ENCODE measurements at places on chromosomes 2 and 18.

GRCh38 chr2:239717319-239717675 is 307.8 kb downstream of the NDUFA10 start:
- no peak for DNase-seq

DNA sequence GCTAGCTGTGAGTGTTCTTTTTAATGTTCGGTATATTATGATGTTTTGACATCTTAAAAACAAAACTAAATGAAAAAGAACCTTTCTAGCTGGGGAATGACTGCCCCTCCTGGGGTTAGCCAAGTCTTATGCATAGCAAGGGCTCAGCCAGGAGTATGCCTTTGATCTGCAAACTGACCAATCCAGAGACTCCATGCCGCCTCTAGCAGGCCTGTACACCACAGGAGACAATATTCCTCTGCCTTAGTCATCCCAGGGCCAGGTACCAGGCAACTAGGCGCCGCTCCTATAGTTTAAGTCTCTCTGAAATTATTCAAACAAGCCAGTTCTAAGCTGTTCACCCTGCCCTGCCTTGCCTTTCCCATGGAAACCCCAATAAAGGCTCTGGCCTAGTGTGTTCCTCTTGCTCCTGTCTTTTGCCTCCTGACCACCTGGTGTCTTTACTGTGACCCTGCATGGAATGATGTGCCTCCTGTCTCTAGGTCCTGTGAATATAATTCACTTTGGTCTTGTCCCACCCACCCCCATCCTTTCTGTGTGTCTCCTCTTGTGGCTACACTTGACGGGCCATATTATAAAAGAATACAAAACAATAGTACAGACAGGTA is 52.0 kb upstream of the CHN1 start:
- DNase-seq, result no peak

GRCh38 chr18:5582076-5582475 is 38.3 kb upstream of the EPB41L3 start:
- DNase-seq, result no peak

DNA sequence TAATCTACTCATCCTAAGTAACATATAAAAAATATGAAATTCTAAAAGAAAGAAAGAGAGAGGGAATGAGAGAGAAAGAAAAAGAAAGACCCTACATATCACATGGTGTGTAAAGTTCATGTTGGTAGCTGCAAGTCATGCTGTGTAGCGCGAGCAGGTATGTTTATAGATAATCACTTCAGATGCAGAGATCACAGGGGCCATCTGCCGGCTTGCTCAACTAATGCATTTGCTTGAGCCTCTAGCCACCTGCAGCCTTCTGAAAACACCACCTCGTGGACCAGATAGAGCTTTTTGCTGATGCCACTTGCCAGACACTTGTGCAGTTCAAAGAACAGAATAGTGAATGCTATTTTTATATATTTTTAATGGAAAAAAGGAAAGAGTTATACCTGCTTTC is 37.6 kb downstream of the CDH7 start:
- DNase-seq, result no peak

DNA sequence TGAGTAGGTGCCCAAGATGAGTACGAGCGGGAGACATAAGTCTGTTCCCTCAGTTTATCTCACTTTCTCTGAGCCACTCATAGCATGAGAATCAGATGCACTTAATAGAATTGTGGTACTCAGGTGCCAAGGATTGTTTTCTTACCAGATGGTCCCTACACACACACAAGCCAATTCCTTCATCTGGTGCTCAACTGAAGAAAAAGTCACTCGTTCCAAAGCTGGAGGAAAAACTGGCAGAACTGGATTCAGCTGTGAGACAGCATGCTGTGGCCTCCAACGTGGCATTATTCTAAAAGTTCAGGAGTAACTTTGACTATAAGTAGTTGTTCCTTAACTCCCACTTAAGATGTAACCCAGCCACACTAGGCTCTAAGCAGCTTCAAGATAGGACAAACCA is 33.4 kb upstream of the ABCA12 start:
- DNase-seq, result no peak

DNA sequence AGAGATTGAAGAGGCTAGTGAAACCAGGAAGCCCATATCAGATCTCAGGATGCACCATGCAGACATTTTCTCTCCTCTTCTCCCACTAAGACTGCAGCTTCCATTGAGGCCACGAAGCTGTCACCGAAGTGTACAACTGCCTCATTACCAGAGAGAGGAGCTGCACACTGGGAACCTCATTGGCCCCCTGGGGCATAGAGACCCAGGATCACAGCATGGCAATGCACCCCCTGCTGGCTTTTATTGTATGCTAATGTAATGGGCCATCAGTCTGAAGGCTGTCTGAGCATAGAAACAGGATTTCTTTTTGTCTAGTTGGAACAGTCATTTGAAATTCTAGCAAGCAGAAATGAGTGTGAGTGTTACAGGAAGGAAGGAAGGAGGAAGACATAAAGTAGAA is 861.6 kb upstream of the CELF4 start:
- no peak for DNase-seq
